ENCODE measurements at places on chromosomes 12 and 14. TPM values are rescaled to one million over a fixed set of nuclear protein-coding genes. Genes with fewer than 3 reads are reported as not detected.

- DNase-seq = no peak
Observed at GRCh38 chr12:55684761-55685370, 22.8 kb downstream of the ITGA7 start.

DNA sequence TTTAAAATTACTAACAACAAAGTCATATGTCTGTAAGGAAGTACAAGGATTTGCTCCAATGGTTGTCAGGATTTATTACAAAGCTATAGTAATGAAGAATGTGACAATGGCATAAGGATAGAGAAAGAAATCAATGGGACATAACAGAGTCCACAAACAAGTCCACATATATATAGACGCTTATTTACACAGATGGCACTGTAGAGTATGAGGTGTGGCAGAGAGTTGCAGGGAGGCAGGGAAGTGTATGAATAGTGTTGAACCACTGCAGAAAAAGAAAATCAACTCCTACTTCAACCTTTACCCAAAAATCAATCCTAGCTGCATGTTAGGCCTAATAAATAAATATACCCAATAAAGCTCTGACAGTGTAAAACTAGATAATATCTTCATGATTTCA lies 21.3 kb downstream of the SOS2 start:
- DNase-seq = no peak

DNA sequence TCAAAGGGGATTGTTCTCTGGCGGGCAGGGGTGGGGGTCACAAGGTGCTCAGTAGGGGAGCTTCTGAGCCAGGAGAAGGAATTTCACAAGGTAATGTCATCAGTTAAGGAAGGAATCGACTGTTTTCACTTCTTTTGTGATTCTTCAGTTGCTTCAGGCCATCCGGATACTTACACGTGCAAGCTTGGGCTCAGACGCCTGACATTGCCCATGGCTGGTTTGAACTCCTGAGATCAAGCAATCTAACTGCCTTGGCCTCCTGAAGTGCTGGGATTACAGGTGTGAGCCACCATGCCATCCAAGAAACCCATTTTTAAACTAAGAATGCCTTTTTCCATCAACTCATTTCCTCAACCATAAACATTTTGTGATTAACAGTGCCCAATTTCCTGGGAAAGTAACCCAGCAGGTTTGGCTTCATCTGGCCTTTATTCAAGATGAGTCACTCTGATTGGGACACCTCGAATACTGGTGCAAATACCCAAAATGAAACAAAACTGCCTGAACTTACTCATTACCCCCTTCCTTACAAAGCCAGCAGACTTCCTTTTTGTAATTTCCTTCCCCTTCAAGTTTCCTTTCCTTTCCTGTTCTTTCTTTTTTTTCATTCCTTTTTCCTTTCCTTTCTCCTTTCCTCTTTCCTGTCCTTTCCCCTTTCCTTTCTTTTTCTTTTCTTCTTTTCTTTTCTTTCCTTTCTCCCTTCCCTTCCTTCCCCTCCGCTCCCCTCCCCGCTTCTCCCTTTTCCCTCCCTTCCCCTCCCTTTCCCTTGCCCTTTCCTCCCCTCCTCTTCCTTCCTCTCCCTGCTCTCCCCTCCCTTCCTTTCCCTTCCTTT lies 10.2 kb upstream of the RNASE10 start:
- peak; percentile 87 for DNase-seq

DNA sequence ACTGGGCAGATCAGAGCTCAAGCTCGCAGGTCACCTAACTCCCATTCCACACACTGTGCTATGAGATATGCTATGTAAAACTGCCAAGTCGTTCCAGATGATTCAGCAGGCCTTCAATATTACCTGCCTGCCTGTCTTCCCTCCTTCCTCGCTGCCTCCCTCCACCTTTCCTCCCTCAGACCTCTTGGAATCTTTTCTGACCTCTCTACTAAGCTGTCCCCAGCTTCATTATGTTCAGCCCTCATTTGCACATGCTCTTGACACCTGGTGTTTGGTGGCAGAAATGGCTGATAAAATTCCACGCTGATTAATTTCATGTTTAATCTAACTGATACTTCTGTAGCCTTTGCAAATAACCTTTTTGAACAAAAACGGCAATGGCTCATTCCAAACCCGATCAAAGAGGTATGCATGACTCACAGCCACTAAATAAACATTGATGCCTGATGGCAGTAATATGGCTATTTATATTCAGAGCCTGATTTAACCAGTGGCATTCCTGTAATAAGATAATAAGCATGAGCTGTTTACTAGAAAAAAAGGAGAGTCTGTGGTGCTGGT lies 130.8 kb upstream of the EGLN3 start:
- no peak for DNase-seq

- no peak for DNase-seq
Observed at GRCh38 chr14:81523016-81523415, 10.6 kb downstream of the SEL1L start.

The KRT78 gene
- polyA plus RNA-seq = not detected
